ENCODE measurements at places on chromosomes 2 and 18.

GRCh38 chr2:115369400-115369799, 927.0 kb downstream of the DPP10 start:
- no peak for DNase-seq

- DNase-seq: no peak
Measured at GRCh38 chr2:229300790-229301189, 29.7 kb upstream of the PID1 start.

- no peak for DNase-seq
Measured at GRCh38 chr2:112184121-112184520, 45.9 kb downstream of the FBLN7 start.

- DNase-seq: no peak
Measured at GRCh38 chr2:45882707-45883602, 231.5 kb downstream of the PRKCE start.

GRCh38 chr2:481388-481787, 193.5 kb upstream of the ALKAL2 start:
- DNase-seq: no peak

GRCh38 chr2:218852911-218853667, 6.5 kb upstream of the WNT6 start:
- DNase-seq: peak; percentile 68

- peak; percentile 57 for DNase-seq
Measured at GRCh38 chr2:240623531-240624010, 1.7 kb upstream of the GPR35 start.

DNA sequence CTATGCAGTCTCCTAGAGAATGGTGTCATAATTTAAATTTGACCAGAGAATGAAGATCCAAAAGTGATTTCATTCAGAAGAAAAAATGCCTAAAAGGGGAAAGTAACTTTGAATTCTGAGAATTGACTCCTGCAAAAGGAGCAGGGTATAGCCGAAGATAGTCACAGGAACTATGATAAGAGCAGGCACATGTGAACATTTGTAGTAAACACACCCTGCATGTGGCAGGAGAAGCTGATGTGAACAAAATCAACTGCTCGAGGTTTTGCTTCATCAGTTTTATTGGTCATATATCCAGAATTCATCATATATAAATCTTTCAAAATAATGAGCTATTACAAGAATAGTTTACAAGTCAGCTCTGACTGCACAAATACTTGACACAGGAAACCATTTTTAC, 14.0 kb downstream of the MCFD2 start:
- no peak for DNase-seq

GRCh38 chr18:55251254-55251971, 292.2 kb upstream of the CCDC68 start:
- no peak for DNase-seq

GRCh38 chr2:203683932-203684556, 22.4 kb upstream of the CD28 start:
- no peak for DNase-seq

GRCh38 chr2:60498816-60499429, 54.5 kb downstream of the BCL11A start:
- no peak for DNase-seq

- DNase-seq: no peak
Measured at GRCh38 chr18:46856973-46857372, 60.3 kb downstream of the PIAS2 start.

DNA sequence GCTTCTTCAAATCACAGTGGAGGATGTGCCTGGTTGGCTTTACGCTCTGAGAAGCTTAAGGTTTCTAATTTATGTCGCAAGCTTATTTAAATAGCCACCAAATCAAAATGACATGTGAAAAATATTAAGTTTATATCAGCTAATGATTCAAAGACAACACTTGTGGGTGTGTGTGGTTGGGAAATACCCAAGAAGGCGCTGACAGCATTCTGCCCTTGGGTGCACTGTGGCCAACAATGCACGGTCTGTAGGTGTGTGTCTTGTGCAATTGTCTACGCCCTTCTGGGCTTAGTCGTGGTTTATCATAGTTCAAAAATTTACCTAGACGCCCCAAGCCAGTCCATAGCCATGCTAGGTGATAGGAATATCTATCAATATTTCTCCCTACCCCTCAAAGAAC, 60.9 kb downstream of the KCTD1 start:
- DNase-seq: no peak

DNA sequence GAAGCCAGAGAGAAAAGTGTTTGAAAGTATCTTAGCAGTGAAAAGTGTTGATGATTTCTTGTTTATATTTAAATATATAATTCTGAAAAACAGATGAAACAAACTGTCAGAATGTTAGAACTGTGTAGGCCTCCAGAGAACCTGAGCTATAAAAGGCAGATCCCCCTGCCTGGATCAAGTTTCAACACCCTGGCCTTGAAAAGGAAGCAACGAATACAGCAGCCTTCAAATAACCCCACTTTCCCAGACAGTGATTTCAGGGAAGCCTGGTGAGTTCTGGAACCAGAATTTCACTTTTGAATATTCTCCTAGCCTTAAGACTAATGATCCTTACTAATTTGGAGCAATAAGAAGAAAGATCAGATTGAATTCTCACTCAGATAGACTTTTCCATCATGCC, 13.3 kb upstream of the TRIM43 start:
- DNase-seq: no peak

DNA sequence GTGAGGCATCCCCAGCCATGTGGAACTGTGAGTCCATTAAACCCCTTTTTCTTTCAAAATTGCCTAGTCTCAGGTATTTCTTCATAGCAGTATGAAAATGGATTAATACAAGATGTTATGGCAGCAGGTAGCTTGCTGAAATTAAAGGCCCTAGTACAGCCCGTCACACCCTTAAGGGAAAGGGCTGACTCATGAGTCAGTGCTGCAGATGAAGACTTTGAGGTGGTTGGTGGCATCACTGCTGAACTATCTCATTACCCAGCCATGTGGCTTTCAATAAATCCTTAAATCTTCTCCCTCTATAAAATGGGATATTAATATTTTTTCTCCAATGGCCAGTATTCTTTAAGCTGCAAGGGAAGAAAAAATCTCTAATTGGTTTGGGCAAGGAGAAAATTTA, 226.1 kb upstream of the CCDC68 start:
- no peak for DNase-seq

DNA sequence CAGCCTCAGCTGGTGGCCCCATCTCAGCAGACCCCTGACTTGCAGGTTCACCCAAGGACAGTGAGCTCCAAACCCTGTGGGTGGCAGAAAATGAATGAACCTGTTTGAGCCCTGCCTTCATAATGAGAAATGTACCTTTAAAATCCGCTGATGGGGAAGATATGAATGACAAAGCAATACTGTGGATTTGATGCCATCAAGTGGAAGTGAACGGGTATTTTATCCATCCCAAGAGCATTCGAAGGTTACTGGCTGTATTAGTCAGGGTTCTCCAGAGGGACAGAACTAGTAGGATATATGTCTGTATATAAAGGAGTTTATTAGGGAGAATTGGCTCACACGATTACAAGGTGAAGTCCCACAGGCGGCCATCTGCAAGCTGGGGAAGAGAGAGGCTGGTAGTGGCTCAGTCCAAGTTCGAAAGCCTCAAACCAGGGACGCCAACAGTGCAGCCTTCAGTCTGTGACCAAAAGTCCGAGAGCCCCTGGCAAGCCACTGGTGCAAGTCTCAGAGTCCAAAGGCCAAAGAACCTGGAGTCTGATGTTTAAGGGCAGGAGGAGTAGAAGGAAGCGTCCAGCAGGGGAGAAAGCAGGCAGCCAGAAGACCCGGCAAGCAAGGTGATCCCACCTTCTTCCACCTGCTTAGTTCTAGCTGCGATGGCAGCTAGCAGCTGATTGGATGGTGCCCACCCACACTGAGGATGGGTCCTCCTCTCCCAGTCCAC, 32.1 kb downstream of the TOGARAM2 start:
- no peak for DNase-seq

DNA sequence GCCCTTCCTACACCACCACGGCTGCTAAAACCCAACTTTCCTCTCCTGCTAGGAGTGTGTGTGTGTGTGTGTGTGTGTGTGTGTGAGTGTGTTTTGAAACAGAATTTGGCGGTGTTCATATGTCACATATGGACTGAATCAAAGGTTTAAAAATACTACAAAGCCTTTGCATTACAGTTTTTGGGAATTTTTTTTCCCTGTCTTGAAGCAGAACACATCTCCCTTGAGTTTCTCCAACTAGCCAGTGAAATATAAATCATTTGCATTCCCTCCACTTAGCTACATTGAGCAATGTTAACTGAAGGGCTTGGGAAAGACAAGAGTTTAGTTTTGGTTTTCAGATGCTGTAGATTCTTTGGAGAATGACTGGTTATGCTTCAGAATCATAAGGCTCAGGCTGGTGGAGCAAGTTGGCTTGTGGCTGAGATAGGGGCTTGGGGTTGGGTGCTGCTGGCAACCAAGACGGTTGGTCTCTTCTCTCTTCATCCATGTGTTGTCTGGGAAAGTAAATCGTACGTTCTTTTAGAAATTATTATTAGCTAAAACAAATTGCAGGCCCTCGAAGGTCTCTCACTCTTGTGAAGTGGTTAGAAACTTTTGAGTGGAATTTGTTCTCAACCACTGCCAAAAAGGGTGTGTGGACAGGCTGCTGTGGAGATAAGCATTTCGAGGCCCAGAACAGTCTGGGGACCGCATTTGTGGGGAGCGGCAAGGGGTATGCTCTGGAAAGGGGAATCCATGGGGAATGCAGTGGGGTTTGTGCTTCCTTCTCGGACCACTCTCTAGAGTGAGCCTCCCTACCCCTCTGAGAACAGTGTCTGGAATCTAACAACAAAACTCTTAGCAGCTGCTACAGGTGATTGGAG, 1.4 kb downstream of the NRP2 start:
- no peak for DNase-seq

DNA sequence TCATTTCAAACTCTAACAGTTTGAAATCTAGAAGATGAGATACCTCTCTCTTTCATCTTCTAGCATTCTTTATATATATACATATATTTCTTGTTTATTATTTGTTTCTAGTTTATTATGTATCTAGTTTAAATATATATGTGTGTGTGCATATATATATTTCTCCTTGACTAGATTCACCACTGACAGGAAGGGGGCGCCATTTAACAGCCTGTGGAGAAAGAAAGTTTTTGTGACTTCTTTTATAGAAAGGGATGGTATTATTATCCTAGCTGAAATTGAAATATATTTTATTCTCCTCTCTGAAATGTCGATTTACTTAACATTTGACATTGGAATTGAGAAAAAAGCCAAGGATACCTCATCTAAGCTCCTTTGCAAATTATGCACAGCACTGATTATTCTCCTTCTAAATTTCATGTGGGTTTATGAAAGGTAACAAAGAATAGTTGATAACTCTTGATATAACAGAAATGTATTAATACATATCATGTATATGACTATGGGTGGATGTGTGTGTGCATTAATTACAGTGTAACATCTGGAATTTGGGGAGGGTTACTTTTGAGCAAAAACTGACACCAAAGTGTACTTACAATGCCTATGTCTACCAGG, 160.7 kb upstream of the NT5C1B start:
- no peak for DNase-seq

DNA sequence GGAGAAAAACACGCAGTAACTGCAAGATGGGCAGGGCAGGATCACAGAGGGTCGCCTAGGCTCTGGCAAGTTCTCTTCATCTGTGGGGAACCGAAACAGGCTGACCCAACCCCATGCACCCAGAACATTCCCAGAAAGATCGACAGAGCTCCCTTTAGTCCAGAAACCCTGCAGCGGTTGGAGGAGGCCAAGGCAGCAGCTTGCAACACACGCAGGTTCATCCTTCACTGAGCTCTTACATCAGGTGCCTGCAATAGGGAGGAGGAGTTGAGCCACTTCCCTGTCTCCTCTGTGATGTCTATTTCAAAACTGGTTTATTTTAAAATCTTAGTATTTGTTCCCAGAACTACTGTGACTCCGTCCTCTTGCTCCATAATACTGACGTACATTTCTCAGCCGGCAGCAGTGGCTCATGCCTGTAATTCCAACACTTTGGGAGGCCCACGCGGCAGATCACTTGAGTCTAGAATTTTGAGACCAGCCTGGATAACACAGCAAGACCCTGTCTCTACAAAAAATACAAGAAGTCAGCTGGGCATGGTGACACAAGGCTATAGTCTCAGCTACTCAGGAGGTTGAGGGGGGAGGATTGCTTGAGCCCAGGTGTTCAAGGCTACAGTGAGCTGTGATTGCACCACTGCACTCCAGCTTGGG, 11.5 kb upstream of the SLC11A1 start:
- peak; percentile 82 for DNase-seq

GRCh38 chr18:5582849-5583681, 39.3 kb upstream of the EPB41L3 start:
- no peak for DNase-seq

DNA sequence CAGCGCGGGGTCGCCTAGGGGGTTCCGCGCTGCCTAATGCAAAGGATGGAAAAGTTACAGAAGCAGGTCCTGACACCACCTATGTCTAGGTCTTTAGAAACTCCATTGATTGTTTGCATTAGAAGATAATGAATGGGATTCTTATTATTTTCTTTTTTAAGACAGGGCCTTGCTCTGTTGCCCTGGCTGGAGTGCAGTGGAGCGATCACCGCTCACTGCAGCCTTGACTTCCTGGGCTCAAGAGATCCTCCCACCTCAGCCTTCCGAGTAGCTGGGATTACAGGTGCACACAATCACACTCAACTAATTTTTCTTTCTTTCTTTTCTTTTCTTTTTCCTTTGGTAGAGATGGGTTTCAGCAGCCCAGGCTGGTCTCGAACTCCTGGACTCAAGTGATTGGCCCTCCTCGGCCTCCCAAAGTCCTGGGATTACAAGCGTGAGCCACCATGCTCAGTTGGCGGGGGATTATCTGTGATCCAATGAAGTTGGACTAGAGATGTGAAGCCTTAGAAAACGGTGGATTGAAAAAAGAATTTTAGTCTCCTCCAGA, 761 bp upstream of the IDH1 start:
- DNase-seq: no peak

GRCh38 chr2:176680916-176681516, 411.8 kb downstream of the MTX2 start:
- no peak for DNase-seq

GRCh38 chr18:38752430-38752829, 1186.8 kb upstream of the CELF4 start:
- DNase-seq: no peak

- DNase-seq: peak; percentile 10
Measured at GRCh38 chr2:9405636-9406035, 17.7 kb downstream of the ITGB1BP1 start.

- DNase-seq: peak; percentile 88
Measured at GRCh38 chr2:119431155-119431975, at the start of gene TMEM37. Gene TMEM37 (plus strand): TSS chr2:119431854. CDS start chr2:119431904, 50 bp downstream.

- no peak for DNase-seq
Measured at GRCh38 chr2:86055314-86055713, 50.4 kb downstream of the POLR1A start.

DNA sequence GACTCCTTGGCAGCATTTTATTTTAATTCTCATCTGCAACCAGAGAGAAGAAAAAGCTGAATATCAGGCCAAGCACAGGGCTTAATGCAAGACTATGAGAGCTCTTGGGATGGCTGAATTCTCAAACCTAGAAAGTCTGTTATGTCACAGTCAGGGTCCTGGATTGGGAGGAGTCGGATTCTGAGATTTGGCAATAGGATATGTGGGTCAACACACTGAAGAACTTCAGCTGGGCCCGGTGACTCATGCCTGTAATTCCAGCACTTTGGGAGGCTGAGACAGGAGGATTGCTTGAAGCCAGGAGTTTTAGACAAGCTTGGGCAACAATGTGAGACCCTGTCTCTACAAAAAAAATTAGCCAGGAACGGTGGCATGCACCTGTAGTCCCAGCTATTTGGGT, 102.4 kb downstream of the COL3A1 start:
- DNase-seq: no peak

GRCh38 chr2:165895974-165896373, 57.6 kb downstream of the TTC21B start:
- no peak for DNase-seq
